ENCODE measurements at places on chromosomes 7 and 10.
A peak's percentile ranks its signal among the peaks of the same experiment; 100 is the strongest.

DNA sequence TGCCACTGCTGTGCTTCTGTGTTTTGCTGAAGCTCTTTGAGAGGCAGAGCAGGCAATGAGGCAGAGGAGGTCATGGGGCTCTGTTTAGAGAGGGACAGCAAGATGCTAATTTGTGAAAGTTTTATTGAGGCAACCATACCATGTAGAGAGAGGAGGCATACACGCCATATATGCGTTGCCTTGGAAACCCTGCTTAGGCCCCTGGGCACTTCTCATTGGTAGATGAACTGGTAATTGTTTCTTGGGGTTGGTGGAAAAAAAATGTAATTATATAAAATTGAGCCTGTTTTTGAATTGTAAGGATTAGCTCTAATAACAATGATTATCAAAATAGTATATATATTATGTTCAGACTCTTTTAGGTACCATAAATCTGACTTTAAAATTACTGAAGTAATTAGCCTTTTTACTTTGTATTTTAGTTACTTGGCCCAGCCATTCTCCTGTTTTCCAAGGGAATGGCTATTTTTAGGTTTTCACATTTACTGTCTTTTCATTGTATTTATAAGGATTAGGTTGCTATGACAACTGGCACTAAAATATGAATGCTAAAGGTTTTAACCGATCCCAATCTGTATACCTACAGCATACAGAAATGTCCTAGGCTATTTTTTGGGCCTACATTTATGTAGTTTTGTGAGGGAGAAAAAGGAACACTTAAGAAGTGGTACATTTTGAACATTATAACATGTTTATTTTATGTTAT is 52.4 kb downstream of the BZW2 start:
- peak; percentile 17 for DNase-seq

DNA sequence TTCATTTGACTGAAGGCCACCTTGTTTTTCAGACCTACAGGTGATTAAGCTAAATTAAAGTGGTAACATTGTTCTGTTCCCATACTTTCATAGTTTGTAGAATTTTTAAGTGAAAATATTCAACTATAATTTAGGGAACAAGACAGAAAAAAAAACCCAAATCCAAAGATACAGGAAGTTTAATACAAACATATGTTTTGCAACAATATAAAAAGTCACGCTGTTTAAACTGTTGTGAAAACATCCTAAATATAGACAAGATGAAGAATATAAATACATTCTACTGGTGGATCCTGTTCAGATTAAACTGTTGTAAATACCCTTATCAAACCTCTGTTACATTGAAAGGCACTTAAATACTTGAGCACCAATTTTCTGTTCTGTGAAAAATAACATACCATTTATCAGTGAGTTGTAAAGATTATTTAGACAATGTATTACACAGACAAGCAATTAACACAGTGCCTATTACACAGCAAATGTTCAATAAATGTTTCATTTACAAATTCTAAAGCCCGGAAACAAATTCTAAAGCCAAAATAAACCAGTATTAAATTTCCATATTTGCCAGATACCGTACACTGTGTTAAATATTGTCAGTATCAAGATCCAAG is 14.2 kb downstream of the ASZ1 start:
- DNase-seq = no peak

DNA sequence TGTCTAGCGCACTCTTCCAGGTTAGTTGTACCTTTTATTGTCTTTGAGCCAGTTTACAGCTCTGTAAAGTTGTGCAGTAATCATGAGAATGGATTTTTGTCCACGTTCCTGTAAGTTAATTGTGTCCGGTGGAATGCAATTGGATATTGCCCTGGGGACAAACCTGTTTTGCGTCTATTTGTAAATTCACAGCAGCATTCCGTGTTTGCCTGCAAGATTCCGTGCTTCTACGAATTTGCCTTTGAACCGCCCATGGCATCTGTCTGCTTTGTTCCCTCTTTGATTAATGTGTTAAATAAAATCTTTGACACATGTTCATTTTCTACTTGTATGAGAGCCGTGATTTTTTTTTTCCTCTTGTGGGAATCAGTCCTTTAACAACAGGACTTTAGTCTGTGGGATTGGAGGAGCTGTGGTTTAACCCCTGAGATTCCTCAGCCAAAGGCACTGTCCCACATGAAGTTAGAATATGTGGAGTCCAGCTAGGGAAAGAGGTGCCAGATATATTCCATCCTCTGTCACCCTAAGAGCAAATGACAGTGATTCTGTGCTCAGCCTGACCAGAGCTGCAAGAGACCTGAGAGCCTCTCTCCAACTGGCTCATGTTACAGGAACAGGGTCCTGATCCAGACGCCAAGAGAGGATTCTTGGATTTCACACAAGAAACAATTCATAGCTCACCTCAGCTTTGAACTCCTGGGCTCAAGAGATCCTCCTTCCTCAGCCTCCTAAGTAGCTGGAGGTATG is 126.3 kb downstream of the COL26A1 start:
- no peak for DNase-seq

GRCh38 chr10:118950190-118950680 is 79.3 kb upstream of the NANOS1 start:
- DNase-seq = peak; percentile 27

DNA sequence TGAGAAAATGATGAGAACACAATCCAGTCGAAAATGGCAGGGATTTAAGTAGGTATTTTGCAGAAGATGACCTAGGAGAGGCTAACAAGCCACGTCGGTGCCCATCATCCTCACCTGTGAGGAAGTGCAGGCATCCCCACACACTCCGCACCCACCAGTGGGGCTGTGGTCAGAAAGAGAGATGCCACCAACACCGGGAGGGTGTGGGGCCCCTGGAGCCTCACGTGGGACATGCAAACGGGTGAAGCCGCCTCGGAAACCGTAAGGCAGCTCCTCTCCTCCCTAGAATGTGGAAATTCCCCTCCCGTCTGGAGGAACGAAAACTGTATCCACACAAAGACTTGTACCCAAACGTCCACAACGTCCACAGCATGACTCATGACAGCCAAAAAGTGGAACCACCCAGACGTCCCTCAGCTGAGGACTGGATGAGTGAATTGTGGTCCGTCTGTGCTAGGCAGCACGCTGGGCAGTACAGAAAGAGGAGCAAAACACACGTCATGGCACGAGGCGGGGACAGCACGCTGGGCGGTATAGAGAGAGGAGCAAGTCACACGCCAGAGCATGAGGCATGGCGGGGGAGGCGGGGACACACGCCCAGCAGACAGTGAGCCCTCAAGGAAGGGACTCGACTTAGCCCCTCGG is 246.0 kb downstream of the ELFN1 start:
- no peak for DNase-seq

DNA sequence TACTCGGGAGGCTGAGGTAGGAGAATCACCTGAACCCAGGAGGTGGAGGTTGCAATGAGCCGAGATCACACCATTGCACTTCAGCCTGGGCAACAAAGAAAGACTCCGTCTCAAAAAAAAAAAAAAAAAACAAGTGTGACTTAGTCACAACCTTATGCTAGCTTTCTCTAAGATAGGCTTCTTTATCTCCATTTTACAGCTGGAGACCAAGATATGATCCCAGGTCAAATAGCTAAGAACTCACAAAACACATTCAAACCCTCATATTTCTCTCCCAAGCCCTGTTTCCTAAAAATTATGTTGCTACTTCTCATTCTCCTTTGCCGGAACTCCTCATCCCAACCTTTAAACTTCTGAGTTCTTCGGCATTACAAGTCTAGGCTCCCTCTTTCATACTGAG is 13.0 kb upstream of the DHTKD1 start:
- DNase-seq = no peak

DNA sequence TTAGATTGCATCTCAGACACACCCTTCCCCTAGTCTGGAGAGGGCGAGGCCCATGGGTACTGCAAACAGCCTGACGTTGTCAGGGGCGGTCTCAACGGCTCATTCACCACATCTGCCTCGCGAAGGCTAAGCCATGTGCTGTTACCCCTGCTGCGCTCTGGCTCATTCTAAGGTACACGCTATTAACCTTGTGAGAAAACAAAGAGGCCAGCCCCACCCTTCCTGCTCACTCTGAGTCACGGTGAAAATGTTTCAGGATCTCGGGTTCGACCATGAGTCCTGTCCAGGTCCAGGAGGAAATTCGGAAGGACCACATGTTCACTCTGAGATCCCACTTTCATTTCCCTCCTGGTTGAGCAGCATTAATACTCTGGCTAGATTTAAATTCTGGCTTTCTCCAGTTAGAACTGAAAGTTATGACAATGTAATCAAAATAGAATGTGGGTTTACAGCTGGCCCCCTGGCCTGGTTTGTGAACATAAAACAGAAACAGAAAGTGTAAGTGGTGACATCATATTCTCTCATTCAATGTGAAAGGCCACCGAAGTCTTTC is 55.2 kb downstream of the EGFR start:
- DNase-seq = peak; percentile 88

DNA sequence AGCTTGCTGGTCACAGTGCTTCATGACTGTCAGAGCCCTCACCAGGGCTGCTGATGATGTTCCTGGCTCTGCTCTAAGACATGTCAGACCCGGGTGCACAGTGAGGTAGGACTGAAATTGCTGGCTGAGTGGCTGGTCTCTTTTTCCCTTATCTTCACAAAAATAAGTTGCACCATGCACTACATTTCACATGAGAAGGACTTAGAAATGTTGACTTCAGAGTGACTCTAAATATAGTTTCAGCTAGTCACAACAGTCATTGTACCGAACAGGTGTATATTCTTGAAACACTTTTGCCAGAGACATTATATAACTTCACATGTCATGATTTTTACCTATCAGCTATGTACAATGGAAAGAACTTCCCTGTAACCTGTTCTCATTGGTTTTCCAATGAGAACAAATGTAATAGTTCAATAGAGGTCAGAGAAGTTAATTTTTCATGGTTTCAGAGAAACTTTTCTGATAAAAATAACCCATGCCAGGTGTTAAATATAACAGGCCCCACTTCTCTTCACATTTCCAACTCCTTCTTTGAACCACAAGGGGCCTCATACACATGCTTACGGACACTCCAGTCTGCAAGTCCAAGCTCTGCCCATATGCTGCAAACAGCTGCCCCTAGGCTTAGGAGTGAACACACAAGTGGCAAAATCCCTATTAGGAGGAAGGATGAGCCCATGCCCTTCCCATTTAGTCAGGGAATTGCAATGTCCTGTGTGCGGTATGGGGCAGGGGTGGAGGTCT is 115.6 kb downstream of the CDK6 start:
- DNase-seq = no peak

DNA sequence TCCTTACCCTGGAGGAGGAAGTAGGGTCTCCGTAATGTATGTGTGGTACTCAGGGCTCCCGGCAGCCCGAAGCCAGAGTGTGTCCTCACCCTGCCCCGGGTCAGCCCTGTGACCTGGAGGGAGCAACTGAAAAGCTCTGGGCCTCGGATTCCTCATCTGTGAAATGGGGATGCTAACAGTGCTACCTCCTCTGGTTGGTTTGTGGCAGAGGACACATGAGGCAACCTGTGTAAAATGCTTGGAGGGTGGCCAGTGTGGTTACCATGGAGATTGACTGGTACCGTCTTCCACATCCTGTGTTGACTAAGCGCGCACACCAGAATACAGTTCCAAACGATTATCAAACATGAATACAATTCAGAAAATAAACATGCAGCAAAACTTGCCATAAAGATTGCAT is 163.8 kb upstream of the KLF6 start:
- DNase-seq = no peak

DNA sequence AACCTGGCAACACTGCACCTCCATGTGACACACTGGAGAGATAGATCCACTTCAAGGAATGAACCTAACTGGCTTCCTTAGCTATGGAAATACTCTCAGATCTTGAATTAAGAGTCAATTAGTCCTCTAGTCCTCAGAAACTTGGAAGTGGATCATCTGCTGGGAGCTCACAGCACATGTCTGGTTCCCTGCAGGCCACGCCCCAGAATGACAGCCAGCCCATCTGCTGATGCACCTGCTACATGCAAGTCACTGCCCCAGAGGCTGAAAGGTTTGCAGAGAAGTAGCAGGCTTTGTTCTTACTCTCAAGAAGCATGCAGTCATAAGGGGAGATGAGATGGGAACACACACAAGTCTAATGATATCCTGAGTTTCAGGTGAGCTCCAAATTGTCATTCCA is 275.9 kb downstream of the SKAP2 start:
- DNase-seq = no peak

GRCh38 chr7:151399906-151400305 is 9.9 kb downstream of the WDR86 start:
- DNase-seq = no peak

- DNase-seq = no peak
Measured at GRCh38 chr7:26237035-26237807, 35.7 kb downstream of the CBX3 start.

DNA sequence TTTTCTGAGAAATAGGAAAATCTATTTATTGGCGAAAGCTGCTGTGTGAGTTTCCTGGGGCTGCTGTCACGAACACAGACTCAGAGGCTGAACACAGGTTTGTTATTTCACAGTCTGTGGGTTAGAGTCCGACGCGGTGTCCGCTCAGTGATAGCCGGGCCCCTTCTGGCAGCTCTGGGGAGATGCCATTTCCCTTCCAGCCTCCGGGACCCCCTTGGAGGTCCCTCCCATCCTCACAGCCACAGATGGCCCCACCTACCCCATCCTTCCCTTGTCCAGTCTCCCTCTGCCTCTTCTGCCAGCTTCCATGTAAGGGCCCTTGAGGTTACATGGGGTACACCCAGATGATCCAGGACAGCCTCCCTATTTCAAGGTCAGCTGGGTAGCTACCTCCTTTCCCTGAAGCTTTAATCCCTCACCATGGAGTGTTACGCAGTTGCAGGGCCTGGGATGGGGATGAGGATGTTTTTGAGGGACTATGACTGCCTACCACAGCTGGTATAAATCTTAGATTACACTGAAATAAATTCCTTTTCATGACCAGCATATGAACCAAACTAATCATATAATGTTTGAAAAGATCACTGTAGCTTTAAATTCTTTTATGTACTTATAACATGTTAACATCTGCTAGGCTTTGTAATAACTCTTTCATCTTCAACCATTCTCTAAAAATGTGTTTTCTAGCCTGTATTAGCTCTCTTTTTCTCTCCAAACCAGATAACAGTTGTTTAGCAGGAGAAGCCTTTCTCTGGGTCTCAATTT is 98.5 kb downstream of the WDR37 start:
- DNase-seq = no peak

- no peak for DNase-seq
Measured at GRCh38 chr7:155464183-155464582, 6.3 kb downstream of the EN2 start.

DNA sequence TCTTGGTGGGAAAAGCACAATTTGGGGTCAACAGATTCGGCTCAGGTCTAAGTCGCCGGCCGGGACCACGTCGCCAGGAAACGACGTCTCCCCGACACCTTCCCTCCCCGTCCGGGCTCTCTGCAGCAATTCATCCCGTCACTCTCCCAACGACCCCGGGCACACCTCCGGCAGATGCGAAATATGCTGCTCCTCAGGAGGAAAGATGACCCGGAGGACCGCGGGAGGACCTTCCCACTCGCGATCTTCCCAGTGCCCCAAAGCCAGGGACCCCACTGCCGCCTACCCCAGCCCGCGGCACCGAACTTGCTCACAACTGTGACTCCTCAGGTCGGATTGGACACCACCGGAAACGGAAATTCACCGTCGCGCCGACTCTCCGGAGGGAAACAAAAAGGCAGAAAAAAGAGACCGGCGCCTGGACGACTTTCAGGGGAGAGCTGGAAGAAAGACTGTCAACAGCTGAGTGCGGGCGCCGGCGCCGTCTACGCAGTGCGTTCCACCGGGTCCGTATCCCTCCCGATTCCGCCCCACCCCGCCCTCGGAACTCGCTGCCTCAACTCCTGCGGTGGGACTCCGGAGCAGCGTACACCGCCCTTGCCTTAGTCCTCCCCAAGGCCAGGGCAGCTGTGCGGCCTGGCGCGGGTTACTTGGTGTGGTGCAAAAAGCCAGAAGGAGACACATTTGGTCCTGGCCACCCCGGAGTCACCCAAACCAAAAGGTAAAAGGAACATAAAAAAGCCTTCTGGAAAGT is 13.8 kb upstream of the SEC24C start:
- peak; percentile 91 for DNase-seq
